ENCODE measurements at places on chromosomes 11 and 22.

DNA sequence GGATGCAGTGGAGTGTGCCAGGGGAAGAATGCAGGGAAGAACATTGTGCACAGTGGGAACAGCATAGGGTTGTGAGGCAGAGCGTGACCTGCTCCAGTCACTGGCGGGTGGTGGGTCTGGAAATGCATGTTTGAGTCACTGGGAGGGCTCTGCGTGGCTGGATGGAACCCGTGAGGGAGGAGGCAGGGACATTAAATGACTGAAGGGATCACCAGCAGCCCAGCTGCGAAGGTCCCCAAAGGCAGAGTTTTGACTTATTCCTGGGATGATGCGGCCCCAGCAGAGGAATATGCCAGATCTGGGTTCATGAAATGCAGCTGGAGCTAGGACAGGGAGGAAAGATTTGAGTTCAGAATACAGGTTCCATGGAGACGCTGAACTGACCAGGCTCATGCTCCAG, 104.0 kb upstream of the FGF3 start:
- DNase-seq = no peak

GRCh38 chr11:130858215-130858614, 58.1 kb downstream of the SNX19 start:
- no peak for DNase-seq

GRCh38 chr11:68839911-68840641, 1.6 kb downstream of the CPT1A start:
- no peak for DNase-seq

- no peak for DNase-seq
Measured at GRCh38 chr22:37051391-37052385, at the start of gene KCTD17. KCTD17 (plus strand) TSS chr22:37051742; CDS start chr22:37051761, 19 bp downstream.

GRCh38 chr11:95704865-95705264, 84.7 kb downstream of the FAM76B start:
- no peak for DNase-seq

DNA sequence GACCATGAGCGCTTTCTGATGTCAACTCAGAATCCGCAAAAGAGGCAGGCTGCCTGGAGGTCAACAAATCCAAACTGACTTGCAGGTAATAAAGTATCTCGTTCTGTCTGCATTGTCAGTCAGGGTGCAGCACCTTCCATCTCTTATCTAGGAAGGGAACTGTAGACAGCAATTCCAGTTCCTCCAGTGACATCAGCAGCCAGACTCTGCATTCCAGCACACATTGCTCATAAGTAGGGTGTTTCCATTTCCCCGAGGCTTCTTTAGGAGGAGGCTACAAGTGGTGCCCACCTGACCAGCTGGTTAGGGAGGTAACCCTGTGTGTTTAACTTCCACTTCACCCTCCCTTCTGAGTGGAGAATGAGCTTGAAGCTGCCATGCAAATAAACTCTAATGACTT, 53.3 kb downstream of the NTM start:
- no peak for DNase-seq

DNA sequence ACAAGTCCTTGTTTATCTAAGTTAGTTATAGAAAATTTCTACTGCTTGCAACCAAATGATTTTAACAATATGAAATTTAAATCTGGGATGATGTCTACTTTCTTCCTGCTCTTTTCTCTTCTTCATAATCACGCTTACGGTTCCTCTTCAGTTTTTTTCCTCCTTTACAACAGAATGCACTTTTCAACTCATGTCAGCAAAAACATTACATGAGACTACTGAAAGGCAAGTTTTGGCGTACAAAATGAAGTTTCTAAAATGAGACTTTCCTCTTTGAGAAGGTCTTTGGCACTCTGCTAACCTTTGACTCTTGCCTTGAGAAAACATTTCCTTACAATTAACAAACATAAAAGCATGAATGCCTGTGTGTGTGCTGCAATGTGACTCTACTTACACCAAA, 23.3 kb downstream of the TMEM123 start:
- no peak for DNase-seq

DNA sequence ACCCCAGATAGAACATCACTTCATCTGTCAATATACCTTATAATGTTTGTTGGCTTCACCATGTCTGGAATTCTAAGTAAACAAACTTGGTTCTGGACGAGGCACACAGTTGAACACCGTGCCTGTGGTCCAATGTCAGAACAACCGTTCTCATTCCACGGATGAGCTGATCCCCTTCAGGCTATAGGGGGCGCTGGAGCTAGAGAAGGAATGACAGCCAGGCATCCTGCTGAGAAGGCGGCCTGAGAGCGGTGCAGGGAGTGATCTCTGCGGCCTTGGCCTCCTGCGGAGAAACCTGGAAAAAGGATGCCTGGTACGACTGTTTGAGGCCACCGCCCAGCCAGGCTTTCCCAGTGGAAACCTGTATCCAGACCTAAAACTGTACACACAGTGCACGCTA, 48.7 kb downstream of the FDX1 start:
- DNase-seq = no peak

GRCh38 chr11:72472765-72473164, 38.4 kb upstream of the CLPB start:
- no peak for DNase-seq

DNA sequence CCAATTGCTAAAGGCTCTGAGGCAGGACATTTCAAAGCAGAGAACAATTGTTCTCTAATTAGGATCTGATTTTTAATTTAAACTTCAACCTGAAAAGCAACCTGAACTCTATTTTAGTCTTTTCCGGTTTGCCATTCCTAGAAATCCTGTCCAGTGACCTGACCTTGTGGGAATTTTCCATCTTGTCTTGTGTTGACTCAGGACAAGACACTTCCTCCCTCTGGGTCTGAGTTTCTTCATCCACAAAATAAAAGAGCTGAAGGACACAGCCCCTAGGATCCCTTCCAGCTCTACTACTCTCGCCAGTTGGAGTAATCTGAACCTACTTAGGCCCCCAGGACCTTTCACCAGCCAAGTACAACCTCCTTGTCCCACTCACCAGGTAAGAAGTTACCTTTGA, 66.5 kb upstream of the POU2AF1 start:
- DNase-seq = no peak

DNA sequence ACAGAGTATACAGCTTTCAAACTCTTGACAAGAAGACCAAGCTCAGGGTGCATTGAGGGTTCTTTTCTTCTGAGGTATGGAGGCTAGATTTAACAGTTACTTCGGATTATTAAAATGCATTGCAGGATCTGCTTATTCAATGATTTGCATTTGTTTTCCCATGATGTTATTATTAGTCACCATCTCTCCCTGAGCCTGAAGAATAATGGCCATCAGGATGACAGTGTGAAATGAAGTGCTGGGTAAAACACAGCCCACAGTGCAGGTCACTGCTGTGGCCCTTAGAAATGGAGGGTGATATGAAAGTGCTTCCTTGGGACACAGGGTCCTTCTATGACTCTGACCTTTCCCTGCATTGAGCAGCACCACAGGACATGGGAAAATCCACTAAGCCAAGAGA, 40.0 kb downstream of the TECTA start:
- DNase-seq = no peak

DNA sequence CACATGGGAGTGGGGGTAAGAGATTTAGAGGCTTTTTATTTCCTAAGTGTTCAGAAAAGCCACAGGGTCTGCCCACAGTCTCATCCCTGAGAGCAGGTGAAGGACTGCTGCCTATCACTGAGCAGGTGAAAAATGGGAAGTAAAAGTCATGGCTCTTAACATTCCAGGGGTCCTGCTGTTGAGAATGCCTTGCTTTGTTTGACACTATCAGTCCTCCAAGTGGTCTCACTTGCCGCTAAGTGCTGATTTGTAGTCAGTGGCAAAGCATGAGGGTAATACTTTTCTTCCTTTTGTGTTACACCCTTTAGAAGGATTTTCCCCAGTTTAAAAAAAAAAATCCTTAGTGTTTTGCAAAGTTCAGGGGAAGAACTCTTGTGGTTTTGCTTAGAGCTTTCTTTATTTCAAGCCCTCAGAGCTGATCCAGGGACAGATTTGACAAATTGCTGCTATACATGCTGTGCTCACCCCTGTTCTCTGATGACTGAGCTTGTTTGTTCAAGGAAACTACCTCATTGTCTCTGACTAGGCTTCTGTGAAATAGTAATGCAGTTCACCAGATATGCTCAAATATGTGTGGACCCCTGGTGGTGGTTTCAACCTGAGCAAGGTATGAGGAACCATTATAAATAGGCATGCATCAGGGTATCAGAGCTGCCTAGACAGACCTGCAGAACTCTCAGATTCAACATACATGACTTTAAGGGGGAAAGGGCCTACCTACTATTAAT, 141.0 kb downstream of the ARHGAP42 start:
- no peak for DNase-seq

DNA sequence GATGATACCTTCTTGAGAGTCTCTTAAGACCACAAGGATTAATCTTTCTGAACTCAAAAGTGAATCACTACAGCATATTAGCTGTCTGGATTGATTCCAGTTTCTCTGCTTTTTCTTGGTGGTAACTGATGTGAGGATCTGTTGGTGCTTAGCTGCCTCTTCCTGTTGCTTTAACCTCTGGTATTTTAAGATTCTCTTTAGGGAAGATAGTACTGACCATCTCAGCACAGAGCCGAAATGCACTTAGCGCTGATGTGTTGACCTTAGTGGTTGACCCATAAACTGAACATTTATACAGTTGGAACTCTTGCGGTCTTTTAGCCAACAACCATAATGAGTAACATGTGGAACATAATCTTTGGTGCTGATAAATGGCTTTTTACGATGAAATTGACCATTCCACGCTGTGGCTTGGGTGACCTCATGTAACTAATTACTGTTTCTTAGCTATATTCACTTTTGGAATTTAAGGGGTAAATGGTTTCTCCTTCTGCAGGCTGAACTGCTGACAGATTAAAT, 33.7 kb downstream of the APLP2 start:
- no peak for DNase-seq

- DNase-seq = no peak
Measured at GRCh38 chr11:68829581-68829980, 12.1 kb downstream of the CPT1A start.

GRCh38 chr11:68632802-68633201, 51.5 kb upstream of the GAL start:
- peak; percentile 49 for DNase-seq

GRCh38 chr11:94586978-94587377, 19.8 kb downstream of the PIWIL4 start:
- DNase-seq = no peak

GRCh38 chr22:39907047-39907446, 6.2 kb downstream of the GRAP2 start:
- no peak for DNase-seq

GRCh38 chr11:25838918-25839625, 492.9 kb upstream of the ANO3 start:
- DNase-seq = no peak

DNA sequence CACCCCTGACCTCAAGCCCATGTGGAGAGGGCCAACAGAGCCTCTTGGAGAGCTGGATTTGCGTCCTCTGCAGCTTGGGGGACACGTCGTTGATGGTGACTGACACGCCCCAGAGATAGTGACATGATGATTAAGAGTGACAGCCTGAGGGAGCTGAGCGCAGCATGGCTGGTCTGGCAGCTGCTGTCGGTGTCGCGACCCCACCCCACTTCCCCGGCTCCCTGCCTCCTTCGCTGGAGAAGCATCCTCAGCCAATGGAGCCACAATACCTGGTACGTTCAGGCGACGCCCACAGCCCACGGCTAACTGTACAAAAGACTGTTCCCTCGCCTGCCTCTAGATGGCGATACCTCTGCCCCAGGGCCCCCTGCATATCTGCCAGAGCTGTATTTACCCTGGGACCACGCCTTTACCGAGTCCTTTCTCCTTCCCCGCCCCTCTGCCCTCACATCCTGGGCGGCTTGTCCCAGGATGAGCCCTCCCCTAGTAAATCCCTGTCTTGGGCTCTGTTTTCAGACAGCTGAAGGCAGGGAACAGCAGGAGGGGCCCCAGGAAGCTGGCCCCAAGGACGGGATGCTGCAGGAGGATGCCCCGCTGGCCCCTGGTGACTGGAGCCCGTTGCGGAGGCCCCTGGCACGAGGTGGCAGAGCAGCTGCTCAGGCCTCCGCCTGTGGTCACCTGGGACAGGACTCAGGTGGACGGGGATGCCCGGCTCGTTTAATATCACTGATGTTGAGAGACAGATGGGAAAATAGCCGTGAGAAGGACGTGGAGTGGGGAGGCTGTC, 90.6 kb downstream of the RPS6KA4 start:
- DNase-seq = no peak

All from LNCaP clone FGC (cell line).